Bone marrow (tissue), 2 donors: ENCODE measurements at places on chromosomes 6 and 20.

DNA sequence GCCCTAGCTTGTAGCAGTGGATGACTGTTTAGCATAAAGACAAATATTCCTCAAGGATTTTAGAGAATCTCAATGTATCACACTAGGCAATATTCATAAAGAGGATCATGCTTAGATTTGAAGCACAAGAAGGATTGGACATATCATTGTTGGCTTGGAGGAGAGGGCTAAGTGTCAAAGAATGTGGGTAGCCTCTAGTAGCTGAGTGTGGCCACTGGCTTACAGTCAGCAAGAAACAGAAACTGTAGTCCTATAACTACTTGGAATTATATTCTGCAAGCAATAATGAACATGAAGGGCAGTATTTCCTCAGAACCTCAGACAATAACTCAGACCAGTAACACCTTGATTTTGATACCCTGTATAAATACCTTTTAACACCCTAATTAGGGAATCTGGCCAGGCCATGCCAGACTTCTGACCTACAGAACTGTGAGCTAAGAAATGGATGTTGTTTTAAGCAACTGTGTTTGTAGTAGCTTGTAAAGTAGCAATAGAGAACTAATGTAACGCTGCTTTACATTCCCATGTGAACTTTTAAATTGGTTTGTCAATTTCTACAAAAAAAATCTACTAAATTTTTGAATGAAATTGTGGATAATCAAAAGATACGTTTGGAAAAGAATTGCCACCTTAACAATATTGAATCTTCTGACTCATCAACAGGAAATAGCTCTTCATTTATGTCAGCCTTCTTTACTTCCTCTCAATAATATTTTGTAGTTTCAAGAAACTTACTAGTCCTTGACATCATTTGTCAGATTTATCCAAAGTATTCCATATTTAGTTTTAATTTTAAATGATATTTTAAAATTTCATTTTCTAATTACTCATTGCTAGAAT, 65.2 kb upstream of the RSPO3 start:
- DNase-seq, result no peak

DNA sequence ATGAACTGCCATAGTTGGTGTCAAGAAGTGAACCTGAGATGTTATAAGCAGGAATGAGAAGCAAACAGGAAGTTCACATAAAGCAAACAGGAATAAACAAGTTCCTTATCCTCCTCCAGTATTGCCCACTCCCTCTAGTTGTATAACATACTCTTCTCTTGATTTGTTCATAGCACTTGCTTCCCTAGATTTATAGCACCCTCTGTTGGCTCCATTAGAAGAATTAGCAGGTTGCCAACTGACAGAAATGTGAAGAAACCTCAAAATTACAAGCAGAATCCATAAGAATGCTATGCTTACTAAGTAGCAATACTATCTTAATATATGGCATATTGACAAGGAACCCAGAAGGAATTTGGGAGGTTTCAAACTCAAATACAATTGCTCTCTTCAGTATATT, 195.4 kb downstream of the TBX18 start:
- DNase-seq, result no peak

DNA sequence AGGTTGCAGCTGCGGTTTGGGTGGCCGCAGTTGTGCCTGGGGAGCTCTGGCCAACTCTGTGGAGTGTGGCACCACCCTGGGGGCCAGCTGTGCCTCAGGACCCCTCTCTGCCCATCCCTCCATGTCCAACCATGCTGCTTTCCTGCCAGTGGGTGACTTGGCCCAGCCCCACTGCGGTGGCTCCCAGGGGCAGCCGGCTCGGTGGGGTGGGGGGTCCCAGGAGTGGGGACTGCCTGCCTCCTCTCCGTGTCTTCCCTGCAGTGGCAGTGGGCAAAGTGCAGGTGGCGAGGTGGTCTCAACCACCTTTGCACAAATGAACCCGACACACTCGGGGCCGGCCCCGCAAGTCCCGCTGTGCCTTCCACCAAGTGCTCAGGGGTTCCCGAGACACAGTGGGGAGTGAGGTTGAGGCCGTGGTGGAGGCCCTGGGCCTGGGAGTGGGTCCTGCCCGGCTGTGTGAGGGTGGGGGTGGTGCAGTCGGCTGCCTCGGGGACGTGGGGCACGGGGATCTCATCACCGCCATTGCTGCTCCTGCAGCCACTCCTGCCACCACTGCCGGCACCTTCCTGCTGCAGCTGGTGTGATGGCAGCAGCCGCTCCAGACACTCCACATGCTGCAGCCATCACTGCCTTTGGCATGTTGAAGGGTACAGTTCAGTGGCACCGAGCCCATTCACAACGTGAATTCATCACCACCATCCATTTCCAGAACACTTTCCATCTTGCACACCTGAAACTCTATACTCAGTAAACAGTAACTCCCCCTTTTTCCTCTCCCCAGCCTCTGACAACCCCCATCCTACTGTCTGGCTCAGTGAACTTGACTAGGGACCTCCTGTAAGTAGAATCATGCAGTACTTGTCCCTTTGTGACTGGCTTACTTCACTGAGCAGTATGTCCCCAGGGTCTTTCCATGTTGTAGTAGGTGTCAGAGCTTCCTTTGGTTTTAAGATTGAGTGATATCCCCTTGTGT, 10.7 kb upstream of the SLCO4A1 start:
- no peak for DNase-seq

GRCh38 chr6:73339340-73339739, 14.7 kb downstream of the DPPA5 start:
- DNase-seq, result no peak
